HFFc6 (cell line): ENCODE measurements at places on chromosomes 12 and 14.

DNA sequence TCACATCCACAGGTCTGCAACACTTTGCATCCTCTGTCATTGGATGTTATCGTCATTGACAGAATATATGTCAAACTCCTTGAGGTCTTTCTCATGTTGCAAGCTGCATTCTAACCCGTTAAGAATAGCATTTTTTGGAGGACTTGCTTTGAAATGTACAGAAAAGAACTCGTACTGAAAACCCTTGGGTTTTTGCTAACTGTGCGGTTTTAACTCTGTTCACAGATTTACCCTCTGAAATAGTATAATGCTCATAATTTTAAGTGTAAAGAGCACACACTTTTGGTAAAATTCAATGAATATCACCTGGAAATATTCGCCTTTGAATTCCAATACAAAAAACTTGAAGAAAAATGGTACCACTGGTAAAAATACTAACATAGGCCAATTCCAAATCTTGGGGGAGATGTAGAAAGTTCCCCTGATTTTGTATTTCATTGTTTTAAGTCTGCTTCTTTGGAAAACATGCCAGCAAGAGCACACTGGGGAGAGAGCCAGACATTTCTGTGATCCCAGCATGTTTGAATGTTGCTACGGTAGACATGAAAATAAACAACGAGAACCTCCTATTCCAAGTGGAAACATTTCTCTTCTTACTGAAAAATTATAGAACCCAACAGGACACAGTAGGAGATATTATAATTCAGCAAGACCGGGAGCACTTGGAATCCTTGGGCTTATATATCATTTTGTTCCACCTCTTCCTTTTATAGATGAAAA lies 446.0 kb downstream of the AEBP2 start:
- DNase-seq, result no peak

DNA sequence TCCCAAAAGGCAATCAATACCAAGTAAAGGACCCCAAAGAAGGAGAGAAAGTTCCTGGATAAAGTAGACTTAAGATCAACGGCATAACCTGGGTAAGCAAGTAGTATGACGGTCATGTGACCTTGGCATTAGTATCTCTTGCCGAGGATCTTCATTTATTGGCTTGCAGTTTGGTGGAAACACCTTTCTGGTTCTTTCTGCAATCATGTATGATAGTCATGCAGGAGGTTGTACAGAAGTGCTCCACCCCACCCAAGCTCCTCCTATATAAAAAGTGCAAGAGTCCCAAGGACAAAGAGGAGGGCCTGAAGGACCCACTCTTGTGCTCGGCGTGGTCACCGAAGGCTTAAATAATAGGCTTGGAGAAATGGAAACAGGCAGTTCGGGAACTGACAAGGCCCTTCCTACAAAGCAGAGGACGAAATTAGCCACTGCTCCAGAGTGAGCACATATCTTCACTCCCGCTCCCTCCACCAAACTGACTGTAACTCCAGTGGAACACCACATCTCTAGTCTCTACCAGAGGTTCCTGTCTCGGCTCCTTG lies 750 bp downstream of the CS start:
- peak; percentile 10 for DNase-seq

DNA sequence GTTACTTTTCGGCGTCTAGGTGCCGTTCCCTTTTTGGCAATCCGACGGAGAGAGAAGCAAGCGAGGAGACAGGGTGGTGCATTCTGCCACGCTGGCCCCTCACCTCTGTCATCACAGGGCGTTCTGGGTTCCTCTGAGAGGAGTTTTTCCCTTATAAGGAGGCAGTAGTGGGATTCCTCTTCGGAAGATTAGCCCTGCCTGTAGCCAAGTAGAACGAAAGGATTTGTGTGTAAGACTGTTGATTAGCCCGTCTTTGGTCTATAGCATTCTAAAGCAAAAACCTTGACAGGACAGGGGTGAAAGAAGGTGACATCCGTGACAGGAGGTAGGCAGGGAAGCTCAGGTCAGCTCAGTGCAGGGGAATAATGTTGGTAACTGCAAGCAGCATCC lies 9.1 kb upstream of the NEMF start:
- DNase-seq, result peak; percentile 71

DNA sequence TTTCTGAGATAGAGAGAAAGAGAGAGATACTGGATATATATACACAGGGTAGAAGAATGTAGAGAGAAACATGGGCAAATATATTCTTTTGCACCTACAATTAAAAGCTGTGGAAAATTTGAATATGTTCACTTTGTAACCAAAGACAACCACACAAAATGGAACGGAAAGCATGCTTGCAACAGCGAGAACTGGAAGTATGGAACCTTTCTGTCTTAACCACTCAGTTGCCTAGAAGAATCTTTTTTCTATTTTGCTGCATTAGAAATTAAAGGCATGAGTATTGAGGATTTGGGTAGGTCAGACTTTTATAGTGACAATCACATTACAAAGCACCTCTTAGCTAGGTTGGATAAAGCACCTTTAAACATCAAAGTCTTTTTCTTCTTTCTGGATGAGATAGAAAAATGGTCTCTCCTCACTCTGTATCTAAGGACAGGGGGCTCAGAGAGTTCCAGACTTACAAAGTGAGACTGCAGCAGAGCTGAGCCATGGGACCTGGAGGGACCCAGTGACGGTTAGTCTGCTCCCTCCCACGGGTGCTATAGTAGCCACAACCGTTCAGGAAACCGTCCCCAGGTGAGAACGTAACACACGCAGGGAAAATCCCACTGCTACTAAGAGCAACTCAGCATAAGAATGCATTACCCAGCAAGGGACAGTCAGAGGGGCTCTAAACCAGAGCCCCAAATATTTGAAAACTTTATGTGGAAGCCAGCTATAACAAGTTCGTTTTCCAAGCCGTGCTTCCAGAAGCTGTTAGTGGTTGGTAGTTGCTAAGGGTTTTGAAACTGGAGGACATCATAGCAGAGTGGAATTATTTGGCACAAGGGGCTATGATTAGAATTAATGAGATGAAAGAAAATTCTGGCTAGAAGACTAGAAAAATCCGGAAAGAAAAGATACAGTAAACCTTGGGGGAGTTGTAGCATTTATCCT lies 97.1 kb downstream of the DAD1 start:
- DNase-seq, result no peak

DNA sequence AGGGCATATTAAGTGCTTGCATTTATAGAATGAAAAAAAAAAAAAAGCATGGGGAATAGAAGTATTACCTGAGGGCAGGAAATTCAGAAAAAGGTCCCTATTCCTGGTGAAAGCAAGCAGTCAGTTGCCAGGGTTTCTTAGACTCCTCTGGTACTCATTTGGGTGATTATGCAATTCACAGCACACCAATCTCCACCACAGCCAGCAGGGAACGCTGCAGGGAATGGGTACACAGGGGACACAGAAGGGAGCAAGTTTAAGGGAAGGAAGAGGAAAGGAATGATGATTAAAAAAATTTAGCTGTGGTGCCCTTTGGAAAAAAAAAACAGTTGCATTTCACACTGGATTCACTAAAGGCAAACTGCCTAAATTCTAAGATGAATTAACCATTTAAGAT lies 14.2 kb downstream of the BLTP3B start:
- peak; percentile 53 for DNase-seq

DNA sequence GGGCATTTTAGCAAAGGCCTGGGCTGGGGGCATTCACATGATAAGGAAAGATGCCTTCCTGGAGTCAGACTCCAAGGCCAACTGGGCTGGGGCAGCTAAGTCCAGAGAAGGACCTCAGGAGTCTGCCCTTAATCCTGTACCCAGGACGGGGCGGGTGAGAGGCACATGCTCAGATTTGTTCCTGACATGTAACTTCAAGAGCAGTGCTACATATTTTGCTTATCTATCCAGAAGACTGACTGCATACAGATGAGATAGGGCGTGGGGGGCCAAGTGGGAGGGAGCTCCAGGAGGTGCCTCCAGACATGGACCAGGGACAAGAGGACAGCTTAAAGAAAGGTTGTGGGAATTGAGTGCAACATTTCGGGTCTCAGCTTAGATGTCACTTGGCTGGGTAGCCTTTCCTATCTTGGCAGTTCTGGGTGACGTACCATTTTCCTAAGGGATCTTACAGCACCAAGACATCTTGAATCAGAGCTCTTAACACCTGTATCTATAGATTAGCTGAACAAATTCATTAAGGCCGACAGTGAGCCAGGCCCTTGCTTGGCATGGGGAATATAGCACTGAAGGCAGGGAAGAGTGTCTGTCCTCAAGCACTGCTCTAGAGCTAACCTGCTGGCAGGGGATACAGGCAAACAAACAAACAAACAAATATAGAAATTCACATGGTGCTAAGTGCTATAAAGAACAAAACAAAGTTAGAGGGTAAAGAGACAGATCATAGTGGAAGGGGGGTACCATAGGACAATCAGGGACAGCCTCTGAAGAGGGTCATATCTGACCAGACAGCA lies 61.2 kb downstream of the PTPN21 start:
- no peak for DNase-seq

- no peak for DNase-seq
Observed at GRCh38 chr14:50839691-50840090, 8.7 kb upstream of the NIN start.

GRCh38 chr12:122423258-122424165 lies 1.0 kb upstream of the CLIP1 start:
- no peak for DNase-seq

DNA sequence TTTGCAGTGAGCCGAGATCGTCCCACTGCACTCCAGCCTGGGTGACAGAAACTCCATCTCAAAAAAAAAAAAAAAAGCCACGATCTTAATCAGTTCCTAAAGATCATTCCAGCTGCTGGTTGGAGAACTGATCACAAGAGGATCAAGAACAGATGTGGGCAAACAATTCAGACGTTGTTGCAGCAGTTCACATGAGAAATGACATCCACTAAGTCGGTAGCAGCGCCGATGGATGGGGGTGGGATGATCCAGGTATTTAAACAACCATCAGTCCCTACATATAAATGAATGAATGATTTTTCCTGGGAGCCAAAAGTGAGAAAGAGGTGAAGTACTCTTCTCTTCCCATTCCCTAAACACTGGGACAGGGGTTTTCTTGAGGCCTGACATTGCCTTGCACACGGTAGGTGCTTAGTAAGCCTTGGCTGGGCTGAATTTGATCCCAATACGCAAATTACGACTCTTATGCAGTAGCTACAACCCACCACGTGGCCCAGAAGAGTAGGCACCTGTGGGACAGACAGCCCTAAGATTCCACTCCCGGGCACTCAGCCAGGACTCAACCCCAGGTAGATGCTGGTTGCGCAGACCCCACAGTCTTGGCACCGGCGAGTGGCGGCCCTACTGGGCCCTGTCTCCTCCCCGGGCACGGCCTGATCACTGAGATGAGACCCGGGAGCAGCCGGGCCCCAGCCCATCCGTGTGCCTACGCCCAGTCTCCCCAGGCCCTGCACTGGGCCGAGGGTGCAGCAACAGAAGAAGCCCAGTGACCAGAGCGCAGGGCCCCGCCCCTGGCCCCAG lies 565 bp downstream of the SPRYD3 start:
- no peak for DNase-seq

GRCh38 chr12:129641926-129642325 lies 261.9 kb downstream of the TMEM132D start:
- no peak for DNase-seq

DNA sequence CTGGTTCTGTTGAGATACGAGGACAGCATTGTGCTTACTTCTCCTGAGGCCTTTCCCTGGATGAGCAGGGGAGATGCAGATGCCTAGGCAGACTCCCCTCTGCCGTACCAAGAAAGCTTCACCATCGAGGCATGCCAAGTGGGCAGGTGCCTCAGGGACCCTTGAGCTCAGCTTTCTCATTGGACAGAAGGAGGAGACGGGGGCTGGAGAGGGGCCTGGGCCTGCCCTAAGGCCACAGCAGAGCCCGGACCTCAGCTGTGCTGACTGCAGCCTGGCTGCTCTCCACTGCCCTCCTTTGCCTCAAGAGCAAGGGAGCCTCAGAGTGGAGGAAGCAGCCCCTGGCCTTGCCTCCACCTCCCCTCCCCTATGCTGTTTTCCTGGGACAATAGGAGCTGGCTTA lies 23.4 kb downstream of the SERPINA1 start:
- DNase-seq, result no peak

DNA sequence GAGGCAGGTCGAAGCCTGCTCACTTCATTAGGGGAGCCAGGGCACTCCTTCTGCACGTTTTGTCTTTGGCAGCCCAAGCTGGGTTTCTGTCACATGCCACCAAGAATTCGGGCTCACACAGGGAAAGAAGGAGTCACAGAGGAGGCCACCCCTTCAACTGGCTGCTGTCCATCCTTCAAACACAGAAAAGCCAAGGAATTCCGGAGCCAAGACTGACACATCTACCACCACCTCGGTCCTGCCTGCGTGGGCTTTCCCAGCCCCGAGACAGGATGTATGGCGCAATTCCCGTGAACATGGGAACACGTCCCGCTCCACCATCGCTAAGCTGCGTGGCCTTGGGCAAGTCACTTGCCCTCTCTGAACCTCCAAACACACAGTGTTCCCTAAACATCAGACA lies 70.4 kb downstream of the NCOR2 start:
- DNase-seq, result peak; percentile 32

- DNase-seq, result peak; percentile 33
Observed at GRCh38 chr12:12922191-12922616, 29.8 kb downstream of the GPRC5D start.

- peak; percentile 78 for DNase-seq
Observed at GRCh38 chr12:122871851-122872780, 23.8 kb downstream of the VPS37B start.

DNA sequence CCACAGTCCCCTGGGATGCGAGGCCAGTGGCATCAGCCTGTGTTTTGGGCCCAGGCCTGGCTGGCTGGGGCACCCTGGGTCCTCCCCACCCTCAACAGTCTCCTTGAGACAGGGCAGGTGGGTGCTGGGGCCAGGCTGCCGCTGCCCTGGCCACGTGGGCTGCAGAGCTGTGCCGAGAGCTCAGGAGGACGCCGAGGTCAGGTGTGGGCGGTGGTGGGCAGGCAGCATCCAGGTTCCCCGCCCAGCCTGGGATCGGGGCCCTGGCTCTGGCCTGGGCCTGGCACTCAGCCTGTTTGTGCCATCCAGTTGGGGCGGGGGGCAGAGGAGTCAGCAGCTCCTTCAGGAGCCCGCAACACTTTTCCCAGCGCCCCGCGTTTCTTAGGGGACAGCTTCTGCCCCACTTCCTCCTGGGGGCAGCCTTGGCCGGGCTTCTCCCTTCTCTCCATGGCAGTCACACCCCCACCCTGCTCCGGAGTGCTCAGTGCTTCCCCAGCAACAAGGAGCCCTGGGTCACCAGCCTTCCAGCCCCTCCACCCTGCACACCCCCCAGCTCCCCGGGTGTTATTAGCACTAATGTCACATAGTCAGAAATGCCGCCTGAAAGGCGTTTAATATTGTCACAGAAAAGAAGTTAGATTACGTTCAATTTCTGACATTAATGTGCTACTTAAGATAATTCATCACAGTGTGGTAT lies 30.8 kb downstream of the KIF26A start:
- no peak for DNase-seq
